ENCODE measurements at places on chromosomes 5 and 9.

GRCh38 chr9:99352826-99353225, 130.7 kb downstream of the SEC61B start:
- no peak for DNase-seq

DNA sequence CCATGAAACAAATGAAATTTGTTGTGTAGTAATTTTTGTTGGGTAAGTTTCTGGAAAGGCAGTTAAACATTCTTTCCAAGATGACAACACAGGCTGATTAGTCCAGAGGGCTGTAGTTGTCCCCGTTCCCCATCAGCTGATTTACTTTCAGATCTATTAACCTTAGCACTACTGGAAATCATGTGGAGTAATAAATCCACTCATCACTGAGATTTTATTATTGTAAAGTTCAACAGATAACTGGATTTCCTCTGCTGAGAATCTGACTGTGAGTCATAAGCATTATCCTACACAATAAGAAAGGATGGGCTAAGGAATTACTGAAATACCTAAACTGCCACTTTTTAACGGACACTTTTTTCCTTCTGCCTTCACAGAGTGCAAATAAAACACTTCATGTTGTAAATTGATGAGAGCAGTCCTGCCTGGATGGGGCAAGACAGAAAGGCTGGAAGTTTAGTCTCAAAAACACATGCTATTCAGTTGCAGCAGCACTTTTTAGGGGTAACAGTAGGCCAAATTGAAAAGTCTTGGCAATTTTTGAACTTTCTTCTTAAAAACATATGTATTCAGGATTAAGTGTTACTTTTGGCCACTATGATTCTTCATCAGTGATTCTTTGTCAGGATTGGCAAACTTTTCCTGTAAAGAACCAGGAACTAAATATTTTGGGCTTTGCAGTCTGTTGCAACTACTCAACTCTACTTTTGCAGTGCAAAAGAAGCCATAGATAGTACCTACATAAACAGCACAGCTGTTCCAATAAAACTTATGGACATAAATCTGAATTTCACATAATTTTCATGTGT, 7.0 kb downstream of the STOM start:
- no peak for DNase-seq

DNA sequence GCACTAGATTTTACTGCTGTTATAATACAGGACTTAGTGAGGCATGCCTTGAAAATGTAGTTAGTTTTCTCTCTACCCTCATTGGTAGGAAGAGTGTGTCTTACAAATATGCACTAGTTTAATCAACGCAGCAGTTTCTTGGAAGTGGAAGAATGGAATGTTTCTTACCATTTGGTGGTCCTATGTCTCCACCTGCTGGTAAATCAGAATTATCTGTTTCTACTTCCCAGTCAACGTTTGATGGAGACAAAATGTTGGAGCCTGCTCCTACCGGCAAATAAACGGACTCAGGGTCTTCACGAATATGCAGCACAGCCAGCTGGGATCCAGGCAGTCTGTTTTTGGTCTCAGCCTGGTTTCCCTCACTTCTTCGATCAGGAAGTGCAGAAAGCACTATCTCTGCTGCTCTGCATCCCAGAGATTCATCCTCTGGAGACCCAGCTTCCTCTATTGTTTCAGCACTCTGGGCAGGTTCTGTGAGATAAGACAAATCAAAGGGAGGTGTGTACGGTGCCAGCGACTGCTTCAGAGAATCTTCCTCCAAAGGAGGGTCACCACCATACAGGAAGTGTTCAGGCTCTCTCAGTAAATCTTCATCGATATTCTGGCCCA, 59.5 kb upstream of the PCA3 start:
- DNase-seq: peak; percentile 28

- DNase-seq: no peak
Measured at GRCh38 chr9:108474356-108474755, 381.4 kb downstream of the ACTL7B start.

DNA sequence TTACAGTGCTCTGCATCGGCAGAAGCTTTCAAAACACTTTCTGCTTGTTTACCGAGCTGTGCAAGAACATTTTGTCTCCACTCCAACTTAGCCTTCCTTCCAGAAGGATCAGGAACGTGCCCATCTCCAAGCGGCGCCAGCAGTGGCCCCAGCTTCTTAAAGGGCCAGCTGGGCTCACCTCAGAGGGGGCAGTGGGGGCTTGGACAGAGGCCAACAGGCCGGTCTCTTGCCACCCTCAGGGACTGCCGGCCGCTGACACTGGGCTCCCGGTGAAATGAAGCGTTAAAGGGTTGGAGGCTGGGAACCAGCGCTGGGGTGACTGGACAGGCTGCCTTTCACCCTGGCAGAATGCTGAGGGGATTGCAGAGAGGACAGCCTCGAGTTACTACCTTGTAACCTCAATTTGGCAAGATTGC, 67.0 kb upstream of the RNU6ATAC start:
- DNase-seq: no peak

DNA sequence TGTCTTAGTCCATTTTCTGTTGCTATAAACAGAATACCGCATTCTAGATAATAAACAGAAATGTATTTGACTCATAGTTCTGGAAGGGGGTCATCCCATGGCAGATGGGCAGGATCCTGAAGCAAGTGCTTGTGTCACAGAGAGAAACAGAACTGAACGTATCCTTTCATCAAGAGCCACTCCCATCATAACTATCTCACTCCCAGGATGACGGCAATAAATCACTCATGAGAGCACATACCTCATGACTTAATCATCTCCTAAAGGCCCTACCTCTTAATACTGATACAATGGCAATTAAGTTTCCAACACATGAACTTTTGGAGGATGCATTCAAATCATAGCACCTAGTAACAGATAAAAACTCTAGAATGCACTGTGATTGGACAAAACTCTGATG, 142.9 kb downstream of the CAMK4 start:
- no peak for DNase-seq

DNA sequence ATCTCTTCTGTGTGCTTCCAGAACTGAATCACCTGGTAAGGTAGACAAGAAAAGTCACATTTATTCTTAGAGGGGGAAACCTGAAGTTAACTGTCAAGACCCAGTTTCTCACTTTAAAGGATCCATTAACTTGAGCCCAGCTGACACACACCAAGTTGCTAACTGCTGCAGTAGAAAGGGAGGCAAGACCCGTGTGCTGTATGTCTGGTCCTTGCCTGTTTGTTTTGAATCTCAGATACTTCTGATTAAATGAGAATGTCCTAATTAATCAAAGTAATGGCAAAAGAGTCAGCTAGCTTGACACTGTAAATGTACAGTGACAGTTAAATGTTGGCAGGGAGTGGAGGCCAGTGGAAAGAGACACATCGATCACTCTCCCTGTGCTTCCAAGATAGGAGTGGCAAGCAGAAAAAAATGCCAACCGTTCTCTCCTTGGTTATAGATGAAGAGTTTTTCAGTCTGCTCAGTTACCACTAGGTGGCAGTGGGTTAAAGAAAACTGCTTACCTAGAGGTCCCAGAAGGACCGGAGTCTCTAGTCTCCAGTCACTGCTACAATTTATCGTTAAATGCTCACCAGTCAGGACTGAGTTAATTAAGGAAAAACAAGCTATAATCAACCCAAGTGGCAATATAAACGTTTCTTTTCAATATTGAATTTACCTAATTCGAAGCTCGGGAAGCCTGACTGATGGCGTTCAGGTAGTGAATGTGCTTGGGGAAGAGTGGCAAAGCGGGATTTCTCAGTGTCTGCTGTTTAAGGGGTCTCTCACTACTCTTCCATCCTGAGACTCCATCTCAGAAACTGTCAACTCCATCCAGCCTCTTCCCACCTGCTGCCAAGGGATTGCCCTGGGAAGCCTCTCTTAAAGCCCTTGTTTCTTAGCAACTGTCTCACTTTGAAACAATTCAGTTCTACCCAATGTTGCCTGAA, 18.4 kb downstream of the LSM11 start:
- peak; percentile 37 for DNase-seq

- no peak for DNase-seq
Measured at GRCh38 chr5:114857941-114858551, 311.7 kb downstream of the TRIM36 start.

DNA sequence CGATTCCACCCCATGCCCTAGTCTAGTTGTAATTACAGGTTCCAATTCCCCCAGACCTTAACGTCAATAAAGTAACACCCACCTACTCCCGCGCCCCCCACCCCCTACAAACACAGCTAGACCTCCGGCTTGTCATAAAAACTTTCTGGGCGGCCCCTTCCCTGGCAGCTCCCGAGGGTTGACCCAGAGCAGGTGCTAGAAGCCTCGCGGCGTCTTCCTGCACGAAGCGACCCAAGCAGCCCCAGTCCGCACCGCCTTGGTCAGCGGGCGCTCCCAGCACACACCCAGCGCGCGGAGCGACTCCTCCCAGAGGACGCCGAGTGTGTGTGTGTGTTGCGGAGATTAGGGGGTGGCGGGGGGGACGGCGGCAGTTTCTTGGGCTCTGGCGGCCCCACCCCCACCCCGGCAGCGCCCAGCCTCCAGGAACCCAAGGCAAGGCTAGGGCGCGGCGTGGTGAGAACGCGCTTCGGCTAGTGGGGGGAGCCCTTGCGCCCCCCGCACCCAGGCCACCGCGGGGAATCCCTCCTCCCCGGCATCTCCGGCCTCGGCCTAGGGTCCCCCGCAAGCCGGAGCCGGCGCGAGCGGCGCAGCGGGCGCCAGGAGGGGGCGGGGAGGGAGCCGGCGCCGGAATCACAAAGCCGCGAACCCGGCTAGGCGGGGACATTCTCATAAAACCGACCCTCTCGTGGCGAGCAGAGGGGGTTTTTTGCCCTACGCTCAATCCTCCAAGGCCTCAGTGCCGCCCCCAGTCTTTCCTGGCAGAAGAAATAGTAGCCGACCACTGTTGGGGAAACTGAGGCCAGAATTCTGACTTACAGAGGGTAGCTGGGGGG, 2.2 kb downstream of the PCDH1 start:
- no peak for DNase-seq

DNA sequence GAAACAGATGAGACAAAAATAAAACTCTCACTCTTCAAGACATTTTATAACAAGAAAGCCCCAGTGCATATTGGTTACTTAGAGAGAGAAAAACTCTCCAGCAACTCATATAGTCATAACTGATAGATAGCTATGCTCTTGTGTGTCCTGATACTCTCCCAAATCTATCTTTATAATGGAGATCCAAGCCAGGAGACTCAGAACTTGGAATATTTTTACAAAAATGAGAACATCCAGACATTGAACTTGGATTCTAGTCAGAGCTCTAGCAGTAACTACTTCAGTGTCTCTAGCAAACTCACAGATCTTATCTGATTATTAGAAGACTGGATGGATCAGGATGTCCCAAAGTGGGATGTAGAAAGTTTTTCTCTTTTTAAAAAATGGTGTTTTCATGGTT, 412.7 kb upstream of the BRINP1 start:
- no peak for DNase-seq

- DNase-seq: peak; percentile 68
Measured at GRCh38 chr5:73654819-73655318, 28.9 kb downstream of the ARHGEF28 start.

GRCh38 chr5:139399501-139400121, 4.3 kb downstream of the SPATA24 start:
- DNase-seq: no peak

DNA sequence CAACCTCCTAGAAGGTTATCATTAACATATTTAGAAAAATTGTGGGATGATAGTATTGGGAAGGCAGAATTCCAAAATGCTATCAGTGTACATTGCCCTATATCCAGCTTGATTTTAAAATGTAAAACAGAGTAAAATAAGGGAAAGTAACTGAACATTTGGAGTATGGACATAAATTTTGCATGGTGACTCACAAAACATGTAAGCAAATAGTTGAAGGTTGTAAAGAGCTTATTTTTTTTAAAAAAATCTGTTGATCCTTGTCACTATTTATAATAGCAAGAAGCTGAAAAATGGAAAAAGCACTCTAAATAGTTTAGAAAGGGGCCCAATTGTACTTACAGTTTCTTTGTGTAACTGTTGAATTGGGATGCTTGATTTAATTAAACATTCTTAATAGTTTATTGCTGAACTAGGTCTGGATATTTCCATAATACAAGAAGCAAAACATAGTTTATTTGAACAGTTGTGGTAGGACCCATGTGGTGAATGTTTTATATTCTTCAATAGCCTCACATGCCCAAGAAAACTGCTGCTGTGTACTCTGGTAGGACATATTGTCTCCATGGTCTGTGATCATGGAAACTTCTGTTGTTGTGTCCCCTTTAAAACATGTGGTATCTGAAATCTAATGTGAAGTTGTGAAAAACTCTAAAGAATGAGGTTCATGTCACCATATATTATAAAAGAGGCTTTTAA, 82.4 kb downstream of the NNT start:
- DNase-seq: no peak

GRCh38 chr5:173919443-173919842, 31.3 kb downstream of the CPEB4 start:
- no peak for DNase-seq

DNA sequence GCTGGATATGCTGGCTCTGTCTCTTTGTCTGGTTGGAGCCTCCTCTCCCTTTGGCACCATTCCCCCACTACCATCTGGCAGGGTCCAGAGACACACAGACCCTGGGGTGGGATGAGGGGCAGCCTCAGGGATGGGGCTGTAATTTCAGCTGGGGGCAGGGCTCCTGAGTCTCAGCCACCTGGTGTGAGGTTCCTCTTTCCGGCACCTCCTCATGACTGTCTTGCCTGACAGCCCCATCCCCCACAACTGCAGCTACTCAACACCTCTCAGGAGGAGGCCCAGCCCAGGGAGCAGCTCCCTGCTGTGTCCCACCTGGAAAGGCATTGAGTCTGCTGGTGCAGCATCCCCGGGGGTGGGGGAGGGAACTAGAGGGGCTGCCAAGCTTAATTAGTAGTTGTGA, 11.7 kb upstream of the RPS14 start:
- DNase-seq: peak; percentile 98

GRCh38 chr9:125074976-125075375, 68.4 kb downstream of the SCAI start:
- DNase-seq: no peak

DNA sequence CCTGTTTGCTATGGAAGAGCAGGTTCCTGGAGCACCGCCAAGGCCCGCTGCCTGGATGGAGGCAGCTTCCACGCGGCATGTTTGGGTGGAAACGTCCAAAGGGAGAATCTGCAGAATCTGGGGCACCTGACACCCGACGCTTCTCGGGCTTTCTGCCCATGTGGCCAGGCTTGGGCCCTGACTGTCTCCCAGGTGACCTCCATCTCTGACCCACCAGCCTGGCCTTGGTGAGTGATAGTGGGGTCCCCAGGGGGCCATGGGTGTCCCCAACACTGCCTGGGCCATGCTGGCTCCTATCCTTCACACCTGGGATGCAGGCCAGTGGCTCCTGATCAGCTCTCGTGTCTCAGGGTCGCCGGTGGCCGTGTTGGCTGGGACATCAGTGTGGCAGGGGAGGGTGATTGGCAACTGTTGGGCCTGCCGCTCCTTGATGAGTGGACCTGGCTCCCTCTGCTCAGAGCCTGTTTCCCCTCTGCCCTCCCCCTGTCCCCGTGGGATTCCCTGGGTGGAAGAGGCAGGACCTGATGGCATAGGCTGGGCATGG, 34.0 kb downstream of the GLT6D1 start:
- DNase-seq: no peak

- no peak for DNase-seq
Measured at GRCh38 chr5:116395631-116396203, 178.9 kb downstream of the SEMA6A start.

GRCh38 chr5:84603568-84604185, 219.0 kb upstream of the EDIL3 start:
- no peak for DNase-seq

- no peak for DNase-seq
Measured at GRCh38 chr5:163565492-163565891, 60.1 kb downstream of the MAT2B start.

GRCh38 chr9:121827251-121827967, 176.0 kb downstream of the DAB2IP start:
- no peak for DNase-seq

- DNase-seq: no peak
Measured at GRCh38 chr5:44622331-44622730, 186.4 kb upstream of the MRPS30 start.

GRCh38 chr5:28346696-28347095, 1308.3 kb upstream of the CDH9 start:
- no peak for DNase-seq

Data from NCI-H2171 (cell line).